ENCODE measurements at places on chromosomes 11 and 22.

DNA sequence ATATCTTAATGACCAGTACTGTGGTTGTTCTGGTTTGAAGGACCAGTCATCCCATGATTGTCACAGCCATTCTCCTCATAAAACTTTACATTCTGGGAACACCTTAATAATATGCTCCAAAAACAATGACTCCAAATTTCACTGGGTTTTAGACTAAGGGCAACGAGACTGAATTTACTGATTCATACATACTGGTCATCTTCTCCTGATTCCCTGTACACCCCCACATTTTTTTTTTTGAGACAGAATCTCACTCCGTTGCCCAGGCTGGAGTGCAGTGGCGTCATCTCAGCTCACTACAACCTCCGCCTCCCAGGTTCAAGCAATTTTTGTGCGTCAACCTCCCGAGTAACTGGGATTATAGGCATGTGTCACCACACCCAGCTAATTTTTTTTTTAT lies 78.9 kb downstream of the GAB2 start:
- DNase-seq = no peak

GRCh38 chr11:124467381-124467927 lies 22.0 kb upstream of the OR8B8 start:
- no peak for DNase-seq

DNA sequence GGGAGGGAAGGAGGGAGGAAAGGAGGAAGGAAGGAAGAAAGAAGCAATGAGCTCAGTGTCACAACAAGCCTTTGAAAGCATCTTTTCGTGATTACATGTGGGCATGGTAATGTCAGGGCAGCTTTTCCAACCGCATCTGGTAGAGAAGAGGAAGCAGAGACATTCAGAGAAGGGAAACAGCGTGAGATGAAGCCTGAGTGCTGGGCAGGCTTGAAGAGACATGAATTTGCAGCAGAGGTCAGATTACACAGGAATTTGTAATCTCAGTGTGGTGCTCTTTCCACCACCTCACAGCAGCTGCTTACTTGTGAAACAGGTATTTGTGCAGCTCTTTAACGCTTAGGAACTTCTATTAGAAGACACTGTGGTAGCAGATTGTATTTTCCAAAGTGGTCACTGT lies 289.5 kb upstream of the C11orf87 start:
- no peak for DNase-seq

DNA sequence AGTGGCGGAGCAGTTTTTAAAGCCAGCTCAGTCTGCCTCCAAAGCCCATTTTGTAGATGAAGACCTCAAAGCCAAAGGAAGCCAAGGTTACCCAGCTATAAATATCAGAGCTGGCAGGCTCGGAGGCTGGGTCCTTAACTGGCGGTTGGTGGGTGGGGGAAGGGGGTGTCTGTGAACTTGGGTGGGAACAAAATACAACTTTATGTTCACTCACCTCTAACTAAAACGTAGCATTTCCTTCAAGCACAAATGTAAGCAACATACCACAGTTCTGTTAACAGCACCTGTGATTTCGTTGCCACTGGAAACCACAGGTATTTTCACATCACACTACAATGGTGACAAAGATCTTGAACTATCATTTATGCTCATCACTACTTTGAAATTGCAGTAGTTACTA lies 99.7 kb upstream of the SYT13 start:
- DNase-seq = no peak

GRCh38 chr11:99687320-99687719 lies 666.6 kb downstream of the CNTN5 start:
- no peak for DNase-seq
